ENCODE measurements at places on chromosomes 11 and 22.

- DNase-seq, result no peak
Observed at GRCh38 chr22:46761539-46762237, 762 bp upstream of the TBC1D22A start.

DNA sequence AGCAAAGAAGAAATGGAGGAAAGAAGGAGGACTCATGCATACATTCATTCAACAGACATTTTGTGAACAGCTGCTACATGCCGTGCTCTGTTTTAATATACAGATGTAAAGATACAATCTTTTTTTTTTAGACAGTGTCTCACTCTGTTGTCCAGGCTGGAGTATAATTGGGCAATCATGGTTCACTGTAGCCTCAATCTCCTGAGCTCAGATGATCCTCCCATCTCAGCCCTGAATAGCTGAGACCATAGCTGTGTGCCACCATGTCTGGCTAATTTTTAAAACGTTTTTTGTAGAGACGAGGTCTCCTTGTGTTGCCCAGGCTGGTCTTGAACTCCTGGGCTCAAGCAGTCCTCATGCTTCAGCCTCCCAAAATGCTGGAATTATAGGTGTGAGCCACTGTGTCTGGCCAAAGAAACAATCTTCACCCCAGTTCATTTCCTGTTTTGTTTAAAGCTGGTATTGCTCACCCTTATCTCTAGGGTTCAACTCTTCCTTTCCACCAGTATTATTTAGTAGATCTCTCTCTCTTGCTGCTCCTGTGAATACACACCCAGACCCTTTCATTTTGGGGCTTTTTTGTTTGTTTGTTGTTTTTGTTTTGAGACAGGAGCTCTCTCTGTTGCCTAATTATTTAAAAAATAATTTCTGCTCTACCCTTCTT lies 69.8 kb downstream of the RNF169 start:
- DNase-seq, result no peak

- no peak for DNase-seq
Observed at GRCh38 chr11:9604134-9604533, 30.7 kb downstream of the WEE1 start.

DNA sequence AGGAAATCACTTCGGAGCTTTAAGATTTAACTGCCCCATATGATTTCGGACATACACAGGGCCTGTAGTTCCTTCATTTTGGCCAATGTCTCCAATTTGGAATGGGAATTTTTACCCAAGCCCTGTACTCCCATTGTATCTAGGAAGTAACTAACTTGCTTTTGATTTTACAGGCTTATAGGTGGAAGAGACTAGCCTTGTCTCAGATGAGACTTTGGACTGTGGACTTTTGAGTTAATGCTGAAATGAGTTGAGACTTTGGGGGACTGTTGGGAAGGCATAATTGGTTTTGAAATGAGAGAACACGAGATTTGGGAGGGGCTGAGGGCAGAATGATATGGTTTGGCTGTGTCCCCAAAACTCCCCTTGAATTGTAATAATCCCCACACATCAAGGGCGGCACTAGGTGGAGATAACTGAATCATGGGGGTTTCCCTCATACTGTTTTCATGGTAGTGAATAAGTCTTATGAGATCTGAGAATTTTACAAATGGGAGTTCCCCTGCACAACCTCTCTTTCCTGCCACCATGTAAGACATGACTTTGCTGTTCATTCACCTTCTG lies 130.5 kb downstream of the LARGE1 start:
- DNase-seq, result no peak

- DNase-seq, result no peak
Observed at GRCh38 chr22:28142361-28142961, 223.4 kb upstream of the PITPNB start.

Measured in NCI-H1694 (cell line).